Stimulated activated CD4-positive, alpha-beta T cell treated with anti-CD3 and anti-CD28 coated beads, Interleukin-4, amount 100 ng/mL, for 1 hour (primary cell): ENCODE measurements at places on chromosomes 2 and 18.

DNA sequence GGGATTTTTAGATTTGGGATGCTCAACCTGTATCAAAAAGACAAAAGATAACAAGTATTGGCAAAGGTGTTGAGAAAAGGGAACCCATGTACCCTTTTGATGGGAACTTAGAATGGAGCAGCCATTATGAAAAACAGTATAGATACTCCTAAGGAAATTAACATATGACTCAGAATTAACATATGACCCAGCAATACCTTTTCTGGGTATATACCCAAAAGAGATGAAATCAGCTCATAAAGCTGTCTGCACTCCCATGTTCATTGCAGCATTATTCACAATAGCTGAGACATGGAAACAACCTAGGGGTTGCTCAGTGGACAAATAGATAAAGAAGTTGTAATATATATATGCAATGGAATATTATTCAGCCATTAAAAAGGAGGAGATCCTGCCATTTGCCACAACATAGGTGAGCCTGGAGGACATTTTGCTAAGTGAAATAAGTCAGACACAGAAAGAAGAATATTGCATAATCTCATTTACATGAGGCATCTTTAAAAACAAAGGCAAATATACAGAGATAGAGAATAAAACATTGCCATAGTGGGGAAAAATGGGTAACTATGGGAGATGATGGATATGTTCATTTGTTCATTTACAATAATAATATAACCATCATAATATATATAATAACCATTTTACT lies 142.1 kb downstream of the PTRHD1 start:
- no peak for DNase-seq

DNA sequence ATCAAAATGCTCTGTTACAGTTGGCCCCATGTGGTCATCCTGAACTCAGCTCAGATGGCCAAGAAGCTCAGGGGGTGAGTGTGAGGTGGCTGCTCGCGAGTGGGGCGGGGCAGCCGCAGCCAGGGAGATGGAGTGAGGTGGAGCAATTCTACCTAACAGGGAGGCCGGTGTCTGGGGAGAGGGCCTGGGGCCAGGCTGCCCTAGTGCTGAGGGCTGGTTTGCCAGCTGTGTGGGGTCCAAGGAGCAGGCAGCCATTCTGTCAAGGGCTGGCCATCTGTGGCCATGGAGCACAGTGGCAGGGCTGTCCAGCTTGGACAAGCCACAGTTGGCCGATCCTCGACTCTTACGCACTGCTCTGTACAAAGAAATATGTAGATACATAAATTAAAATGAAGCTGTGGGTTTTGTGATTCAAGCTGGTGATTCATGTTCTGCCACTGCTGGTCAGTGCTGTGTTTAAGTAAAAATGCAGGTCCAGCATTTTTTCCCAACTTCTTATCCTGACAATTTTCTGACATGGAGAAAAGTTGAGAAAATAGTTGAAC lies 82.1 kb downstream of the HS6ST1 start:
- DNase-seq: no peak

GRCh38 chr2:68936889-68937288 lies 15.8 kb downstream of the GKN2 start:
- no peak for DNase-seq

- no peak for DNase-seq
Observed at GRCh38 chr2:218214116-218214515, 2.9 kb upstream of the ARPC2 start.

DNA sequence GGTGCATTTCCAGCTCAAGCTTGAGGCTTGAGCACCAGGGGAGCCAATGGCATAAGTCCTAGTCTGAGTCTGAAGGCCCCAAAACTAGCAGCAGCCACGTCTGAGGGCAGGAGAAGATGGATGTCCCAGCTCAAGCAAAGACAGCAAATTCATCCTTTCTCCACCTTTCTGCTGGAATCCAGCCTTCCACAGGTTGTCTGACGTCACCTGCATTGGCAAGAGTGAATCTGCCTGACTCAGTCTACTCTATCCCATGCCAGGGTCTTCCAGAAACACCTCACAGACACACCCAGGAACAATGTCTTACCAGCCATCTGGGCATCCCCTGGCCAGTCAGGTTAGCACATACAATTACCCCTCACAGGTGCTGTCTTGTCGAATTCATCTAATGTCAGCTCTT lies 76.2 kb upstream of the SOX11 start:
- no peak for DNase-seq

GRCh38 chr2:106536490-106536889 lies 49.3 kb downstream of the CD8B2 start:
- no peak for DNase-seq

DNA sequence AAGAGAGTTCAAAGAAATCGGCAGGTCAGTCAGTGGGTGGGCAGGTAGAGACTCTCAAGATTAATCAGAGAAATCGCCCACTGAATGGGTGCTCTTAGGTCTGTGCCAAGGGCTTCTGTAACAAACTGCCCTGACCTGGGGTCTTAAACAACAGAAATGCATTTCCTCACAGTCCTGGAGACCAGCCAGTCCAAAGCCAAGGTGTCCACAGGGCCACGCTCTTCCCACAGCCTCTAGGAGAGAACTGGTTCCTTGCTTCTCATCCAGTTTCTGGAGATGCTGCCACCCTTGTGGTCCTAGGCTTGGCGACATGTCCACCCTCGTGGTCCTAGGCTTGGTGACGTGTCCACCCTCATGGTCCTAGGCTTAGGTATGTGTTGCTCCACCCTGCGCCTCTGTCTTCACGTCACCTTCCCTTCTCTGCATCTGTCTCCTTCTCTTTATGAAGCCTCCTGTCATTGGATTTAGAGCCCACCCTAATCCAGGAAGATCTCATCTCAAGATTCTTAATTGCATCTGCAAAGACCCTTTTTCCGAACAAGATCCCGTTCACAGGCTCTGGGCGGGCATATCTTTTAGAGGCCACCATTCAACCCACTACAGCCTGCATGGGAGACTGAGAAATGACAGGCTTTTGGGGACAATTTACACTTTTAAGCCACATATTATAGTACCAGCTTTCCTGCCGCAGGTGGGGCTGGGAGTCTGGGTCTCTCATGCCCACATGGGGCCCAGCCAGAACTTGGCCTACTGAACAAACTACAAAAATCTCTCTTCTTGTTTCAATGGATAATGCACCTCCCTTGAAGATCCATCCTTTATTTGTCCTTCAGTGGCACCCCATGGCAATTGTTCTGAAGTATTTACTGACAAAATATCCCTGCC lies 161.3 kb downstream of the ASB1 start:
- DNase-seq: no peak

DNA sequence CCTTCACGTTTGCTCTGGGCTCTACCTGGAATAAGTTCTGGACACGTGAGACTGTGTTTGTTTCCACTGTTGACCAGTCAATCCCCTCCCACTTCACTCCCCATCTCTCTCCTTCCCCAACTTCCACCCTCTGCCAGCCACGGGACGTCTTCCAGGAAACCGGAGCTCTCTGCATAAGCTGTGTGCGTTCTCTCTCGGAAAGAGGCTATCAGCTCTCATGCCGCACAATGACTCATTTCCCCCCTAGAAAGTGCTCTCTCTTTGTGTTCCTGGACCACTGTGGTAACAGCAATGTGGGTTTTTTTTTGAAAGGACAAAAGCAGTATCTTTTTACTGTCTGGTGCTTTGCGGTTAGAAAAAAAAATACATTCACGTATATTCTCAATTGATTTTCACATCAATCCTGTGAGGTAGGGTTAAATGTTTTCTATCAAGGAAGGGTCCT lies 10.2 kb downstream of the PROKR1 start:
- no peak for DNase-seq

- DNase-seq: no peak
Observed at GRCh38 chr2:128008074-128008672, 19.7 kb downstream of the SAP130 start.

DNA sequence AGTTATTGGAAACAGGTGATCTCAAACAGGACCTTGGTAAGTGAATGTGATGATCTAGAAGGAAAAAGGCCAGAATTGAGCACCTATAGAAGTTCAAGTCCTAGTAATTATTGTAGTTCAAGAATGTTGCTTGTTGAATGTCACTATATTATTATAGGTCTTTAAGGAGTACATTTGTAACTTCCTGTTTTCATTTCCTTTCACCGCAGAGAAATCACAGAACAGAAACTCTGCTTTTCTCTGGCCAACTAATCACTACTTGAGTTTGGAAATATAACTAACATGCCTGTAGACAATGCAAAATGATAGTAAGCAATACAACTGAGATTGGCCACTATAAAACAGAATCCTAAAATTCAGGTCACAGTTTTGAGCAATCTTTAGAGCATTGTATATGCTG lies 61.8 kb upstream of the EFEMP1 start:
- DNase-seq: no peak

DNA sequence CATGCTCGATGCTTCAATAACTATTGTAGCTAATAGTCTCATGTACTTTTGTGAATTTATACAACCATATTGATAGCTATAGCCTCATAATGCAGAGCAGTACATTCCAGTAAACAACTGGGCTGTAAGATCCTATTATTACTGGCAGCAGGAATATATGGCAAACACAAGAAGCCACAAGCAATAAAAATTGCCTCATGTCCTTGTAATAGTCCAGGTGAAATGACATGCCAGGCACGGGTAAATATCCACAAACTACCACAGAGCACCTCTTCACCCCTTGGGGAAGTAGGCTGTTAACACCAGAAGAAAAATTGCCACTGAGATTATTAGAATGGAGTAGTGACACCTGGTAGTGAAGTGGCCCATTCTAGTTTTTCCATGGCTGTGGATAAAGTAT lies 158.3 kb downstream of the MTX2 start:
- DNase-seq: no peak

DNA sequence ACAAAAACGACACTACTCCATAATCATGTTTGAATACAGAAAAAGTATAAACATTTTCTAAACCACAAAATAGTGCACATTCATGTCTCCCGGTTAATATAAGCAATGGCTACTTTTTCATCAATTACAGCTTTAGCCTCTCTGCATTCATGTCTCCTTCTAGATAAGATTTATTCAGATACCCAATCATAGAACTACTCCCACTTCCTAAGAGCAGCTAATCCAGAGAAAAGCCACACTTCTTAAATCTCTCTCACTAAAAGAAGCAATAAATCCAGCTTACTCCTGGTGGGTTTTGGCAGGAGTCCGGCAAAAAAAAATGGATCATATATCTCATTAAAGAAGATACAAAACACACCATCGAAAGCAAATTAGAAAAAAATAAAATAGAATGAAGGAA lies 20.1 kb downstream of the DSEL start:
- DNase-seq: no peak

- DNase-seq: no peak
Observed at GRCh38 chr2:109507217-109507616, 106.5 kb downstream of the SEPTIN10 start.

- DNase-seq: no peak
Observed at GRCh38 chr2:72165792-72166191, 18.1 kb upstream of the CYP26B1 start.

DNA sequence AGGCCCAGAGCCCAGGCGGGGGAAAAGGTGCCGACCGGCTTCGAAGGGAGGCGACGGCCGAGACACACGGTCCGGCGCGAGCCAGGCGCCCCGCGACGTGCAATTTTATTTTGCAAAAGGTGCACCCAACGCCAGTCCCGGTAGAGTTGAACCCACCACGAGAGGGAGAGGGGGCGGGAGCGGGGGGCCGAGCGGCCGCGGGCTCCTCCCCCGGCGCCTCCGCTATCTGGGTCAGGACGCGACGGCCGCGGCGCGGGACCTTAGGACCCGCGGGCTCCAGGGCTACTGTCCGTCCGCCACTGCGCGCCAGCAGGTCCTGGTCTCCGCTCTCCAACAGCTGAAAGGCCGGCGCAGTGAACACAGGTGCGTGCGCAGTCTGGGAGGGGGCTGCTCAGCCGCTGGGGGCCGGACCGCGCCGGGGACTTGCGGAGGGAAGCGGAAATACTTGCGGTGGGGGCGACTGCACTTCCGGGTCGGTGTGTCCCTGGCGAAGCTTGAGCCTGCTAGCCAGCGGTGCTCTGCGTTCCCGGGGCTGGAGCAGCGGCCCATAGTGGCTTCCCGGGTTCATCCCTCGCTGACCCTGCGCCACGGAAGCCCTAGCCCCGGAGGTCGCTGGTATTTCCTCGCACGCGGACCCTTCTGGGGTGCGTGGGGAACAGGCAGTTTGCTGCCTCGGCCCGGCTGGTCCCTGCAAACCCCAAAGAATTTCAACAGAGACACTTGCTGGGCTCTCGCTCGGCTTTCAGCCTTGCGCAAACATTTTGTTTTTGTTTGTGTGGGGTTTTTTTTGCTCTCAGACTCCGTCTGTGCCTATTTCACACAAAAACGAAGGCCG lies at the start of gene RMDN2:
TSS of gene RMDN2 (plus strand) at position 225 of the 835 bp plus-strand sequence. CDS start 3,991 bp downstream, outside the sequence.
- DNase-seq: peak; percentile 80

DNA sequence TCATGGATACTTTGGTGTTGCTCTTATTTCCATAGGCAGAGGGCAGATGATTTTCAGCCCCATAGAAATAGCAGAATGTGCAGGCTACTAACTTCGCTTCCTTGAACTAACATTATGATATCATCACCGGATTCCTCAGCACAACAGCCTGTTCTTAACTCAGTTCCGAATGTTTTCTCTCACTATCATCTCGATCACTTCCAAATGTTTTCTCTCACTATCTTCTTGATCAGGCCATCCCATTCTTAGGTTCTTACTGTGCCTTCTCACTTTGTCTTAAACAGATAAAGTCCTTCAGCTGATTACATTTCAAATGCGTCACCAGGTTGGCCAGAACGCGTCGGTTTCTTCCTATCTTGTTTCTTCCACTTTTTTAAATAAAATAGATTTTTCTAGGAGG lies 11.4 kb upstream of the MBD2 start:
- DNase-seq: no peak

DNA sequence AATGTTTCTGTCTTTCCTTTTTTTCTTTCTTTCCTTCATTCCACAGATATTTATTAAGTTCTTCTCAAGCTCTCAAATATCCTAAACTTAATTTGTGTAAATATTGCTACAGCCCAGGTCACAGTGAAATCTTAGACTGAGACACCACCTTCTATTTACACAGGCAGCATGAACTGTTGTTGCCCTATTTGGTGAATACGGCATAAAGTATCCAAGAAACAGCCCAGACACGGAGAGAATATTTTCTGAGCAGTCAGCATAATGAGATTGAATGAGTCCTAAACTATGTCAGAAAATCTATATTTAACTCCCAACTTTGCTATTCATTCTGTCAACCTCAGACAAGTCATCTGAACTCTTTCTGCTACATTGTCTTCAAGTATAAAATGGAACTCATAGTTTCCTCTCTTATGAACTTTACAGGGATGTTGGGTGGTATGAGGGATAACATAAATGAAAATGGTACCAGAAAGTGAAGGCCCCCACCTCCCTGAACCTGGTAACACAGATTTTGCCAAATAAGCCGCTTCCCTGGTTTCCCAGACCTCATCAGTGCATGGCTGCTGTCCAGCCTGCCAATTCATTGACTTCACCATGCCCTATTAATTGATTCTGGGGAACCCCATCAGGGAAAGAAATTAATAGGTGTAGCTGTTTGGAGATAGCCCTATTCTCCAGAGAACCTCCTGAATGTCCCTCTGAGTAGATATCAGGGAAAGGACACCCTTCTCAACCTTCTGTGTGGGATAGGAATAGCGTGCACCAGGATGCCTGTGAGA lies 235.9 kb downstream of the SETBP1 start:
- DNase-seq: no peak

- no peak for DNase-seq
Observed at GRCh38 chr2:218754201-218754600, 27.7 kb upstream of the CYP27A1 start.
